Hair follicular keratinocyte (primary cell): ENCODE measurements at places on chromosomes 1 and 21. TPM values are rescaled to one million over a fixed set of nuclear protein-coding genes. Genes with fewer than 3 reads are reported as not detected.

Gene GREM2
- total RNA-seq, result not detected in 2 replicates

Gene GPR157
- 5.5 and 5.6 TPM in 2 replicates for total RNA-seq

Gene OR14K1
- not detected in 2 replicates for total RNA-seq

Gene PTPRC
- total RNA-seq, result not detected in 2 replicates

Gene NUP210L
- not detected in 2 replicates for total RNA-seq

Gene FNDC5
- not detected in 2 replicates for total RNA-seq

Gene CALML6
- not detected in 2 replicates for total RNA-seq

Gene NPHS2
- total RNA-seq, result not detected in 2 replicates

Gene LCE4A
- not detected in 2 replicates for total RNA-seq

Gene ZNF648
- not detected in 2 replicates for total RNA-seq

Gene SPRR1B
- 31.1 and 43.3 TPM in 2 replicates for total RNA-seq

Gene TBX19
- 0.15 and 0.47 TPM in 2 replicates for total RNA-seq

Gene FNBP1L
- total RNA-seq, result 6.2 and 8.0 TPM in 2 replicates

Gene RALGPS2
- 9.0 and 13.0 TPM in 2 replicates for total RNA-seq

Gene RNF2
- total RNA-seq, result 13.3 and 15.5 TPM in 2 replicates

Gene TOMM20
- total RNA-seq, result 98.8 and 124 TPM in 2 replicates

Gene NPR1
- total RNA-seq, result 0.08 TPM in 1 of 2 replicates, not detected in the other

Gene PTGS2
- total RNA-seq, result 43.9 and 50.3 TPM in 2 replicates

Gene SAMD13
- total RNA-seq, result 0.70 and 0.87 TPM in 2 replicates

Gene S100A1
- not detected in 2 replicates for total RNA-seq

Gene CHODL
- total RNA-seq, result 0.08 TPM in 1 of 2 replicates, not detected in the other

Gene PTPN14
- 17.4 and 25.4 TPM in 2 replicates for total RNA-seq

Gene SEC16B
- 0.72 and 0.78 TPM in 2 replicates for total RNA-seq

Gene TDRD10
- not detected in 2 replicates for total RNA-seq

Gene MXRA8
- total RNA-seq, result 0.39 and 2.0 TPM in 2 replicates

Gene OR2T33
- total RNA-seq, result not detected in 2 replicates

Gene LIN28A
- total RNA-seq, result not detected in 2 replicates

Gene RHD
- not detected in 2 replicates for total RNA-seq

Gene RAB3B
- total RNA-seq, result 2.8 and 5.7 TPM in 2 replicates

Gene CD1B
- not detected in 2 replicates for total RNA-seq
